ENCODE measurements at places on chromosomes 12 and 14.

GRCh38 chr12:90842477-90842876 lies 112.5 kb downstream of the CCER1 start:
- DNase-seq = no peak

- DNase-seq = no peak
These were observed 10.5 kb downstream of the TMEM106C start for GRCh38 chr12:47973870-47974269.

- DNase-seq = no peak
These were observed 11.4 kb upstream of the SMARCD1 start for GRCh38 chr12:50073712-50074111.

DNA sequence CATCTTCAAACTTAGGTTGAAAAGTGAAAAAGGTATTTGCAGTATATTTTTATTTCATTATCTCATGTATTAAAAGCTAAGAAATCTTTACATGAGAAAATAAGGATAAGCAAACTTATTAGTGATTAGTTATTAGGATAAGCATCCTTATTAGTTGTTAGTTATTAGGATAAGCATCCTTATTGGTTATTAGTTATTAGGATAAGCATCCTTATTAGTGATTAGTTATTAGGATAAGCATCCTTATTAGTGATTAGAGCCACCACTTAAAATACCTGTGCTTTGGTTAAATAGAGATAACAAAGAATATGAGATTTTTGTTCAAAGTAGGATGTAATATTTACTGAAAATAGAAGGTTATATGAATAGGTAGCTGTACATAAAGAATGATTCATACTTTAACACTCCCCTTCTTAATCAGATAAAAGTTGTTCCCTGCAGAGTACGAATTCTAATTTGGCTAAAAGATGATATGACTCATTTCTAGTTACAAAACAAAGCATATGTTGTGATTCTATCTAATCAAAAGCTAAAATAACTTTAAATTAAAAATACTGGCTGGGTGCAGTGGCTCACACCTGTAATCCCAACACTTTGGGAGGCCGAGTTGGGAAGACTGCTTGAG lies 56.4 kb downstream of the KDM5A start:
- DNase-seq = no peak

DNA sequence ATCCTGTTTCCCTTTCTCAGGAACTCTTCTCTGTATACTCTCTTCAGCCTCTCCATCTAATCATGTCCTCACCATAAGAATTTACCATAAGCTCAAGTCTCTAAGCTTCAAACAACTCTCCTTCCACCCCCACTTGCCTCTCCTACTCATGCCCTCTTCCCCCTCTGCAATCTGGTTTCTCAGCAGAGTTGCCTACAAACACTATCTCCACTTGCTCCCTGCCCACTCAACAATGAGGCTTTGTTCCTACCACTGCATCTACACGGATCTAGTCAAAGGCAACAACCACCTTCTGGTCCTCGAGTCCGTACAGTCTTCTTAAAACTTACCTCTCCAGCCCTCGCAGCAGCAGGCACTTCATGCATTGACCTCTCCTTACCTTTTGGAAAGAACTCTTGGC lies 17.2 kb upstream of the FBLN5 start:
- no peak for DNase-seq

All from hypothalamus (tissue), 51 donors.